ENCODE measurements at places on chromosomes 1 and 21. TPM values are rescaled to one million over a fixed set of nuclear protein-coding genes. Genes with fewer than 3 reads are reported as not detected.

DNA sequence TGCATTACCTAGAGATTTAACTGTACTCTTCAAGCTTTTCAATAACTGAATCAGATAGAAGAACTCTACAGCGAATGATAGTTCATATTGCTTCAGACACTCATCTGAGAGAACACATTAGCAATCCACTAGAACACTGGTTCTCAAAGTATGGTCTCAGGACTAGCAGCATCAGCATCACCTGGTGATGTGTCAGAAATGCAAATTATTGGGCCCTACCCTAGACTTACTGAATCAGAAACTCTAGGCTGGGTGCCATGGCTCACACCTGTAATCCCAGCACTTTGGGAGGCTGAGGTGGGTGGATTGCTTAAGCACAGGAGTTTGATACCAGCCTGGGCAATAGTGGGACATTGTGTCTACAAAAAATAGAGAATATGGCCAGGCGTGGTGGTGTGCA, 24.9 kb upstream of the GLIS1 start:
- DNase-seq: no peak

GRCh38 chr1:209154912-209155311, 428.6 kb upstream of the CAMK1G start:
- no peak for DNase-seq

Gene DARS2
- 26.0 TPM for total RNA-seq

Gene RIMS3
- total RNA-seq: 1.2 TPM

Gene SYT2
- total RNA-seq: not detected
